Dermis microvascular lymphatic vessel endothelial cell (primary cell): ENCODE measurements at places on chromosomes 5 and 9.

DNA sequence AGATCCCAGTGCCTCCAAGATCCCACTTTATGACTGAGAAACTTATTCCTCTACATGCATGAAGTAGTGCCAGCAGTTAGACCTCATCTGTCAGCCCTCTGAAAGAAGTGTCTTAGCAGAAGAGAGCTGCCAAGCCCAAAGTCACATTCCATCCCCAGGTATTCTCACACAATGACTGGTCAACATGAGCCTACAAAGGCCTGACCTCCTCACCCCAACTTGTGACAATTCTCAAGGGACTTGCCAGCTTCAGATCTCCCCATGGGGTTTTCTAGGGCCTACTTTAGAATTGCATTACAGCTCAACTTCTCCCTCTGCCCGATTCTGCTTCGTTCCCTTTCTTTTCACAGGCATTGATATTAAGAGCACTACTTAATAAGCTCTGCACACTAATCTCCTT, 393.8 kb upstream of the SLC30A5 start:
- DNase-seq: no peak

DNA sequence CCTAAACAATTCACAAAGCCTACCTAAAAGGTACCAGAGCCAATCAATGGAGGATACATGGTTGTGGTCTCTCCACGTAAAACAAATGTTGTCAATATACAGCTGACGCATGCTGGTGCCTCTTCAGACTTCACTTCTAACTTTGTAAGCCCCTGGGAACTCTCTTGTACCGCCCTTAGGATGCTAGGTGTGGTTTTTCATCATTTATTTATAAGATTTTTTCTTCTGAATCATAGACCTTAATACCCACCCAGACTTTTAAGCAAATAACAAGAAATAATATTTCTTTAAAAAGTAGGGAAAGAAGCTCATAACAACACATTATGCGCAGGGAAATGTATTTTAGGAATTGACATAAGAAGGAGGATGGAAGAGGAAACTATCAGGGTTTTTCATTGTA, 33.0 kb downstream of the SSBP2 start:
- DNase-seq: no peak

DNA sequence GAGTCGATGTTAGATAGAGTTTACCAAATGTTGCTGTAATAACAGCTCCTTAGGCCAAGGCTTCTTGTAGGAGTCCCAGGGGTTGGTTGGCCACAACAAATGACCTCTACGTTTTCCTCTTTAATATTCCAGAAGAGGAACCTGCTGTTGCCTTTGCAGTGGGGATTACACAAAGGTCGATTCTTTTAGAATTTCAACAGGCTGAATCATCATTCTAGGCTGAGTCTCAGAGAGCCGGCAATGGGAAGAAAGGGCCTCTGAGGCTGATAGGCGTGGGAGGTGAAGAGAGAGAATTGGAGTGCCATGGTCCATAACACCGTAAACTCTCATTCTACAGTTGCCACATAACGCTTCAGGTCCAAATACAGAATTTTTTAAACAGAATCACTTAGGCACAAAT, 405.9 kb upstream of the DAP start:
- no peak for DNase-seq

GRCh38 chr9:135221951-135222631, 134.6 kb downstream of the OLFM1 start:
- DNase-seq: no peak

DNA sequence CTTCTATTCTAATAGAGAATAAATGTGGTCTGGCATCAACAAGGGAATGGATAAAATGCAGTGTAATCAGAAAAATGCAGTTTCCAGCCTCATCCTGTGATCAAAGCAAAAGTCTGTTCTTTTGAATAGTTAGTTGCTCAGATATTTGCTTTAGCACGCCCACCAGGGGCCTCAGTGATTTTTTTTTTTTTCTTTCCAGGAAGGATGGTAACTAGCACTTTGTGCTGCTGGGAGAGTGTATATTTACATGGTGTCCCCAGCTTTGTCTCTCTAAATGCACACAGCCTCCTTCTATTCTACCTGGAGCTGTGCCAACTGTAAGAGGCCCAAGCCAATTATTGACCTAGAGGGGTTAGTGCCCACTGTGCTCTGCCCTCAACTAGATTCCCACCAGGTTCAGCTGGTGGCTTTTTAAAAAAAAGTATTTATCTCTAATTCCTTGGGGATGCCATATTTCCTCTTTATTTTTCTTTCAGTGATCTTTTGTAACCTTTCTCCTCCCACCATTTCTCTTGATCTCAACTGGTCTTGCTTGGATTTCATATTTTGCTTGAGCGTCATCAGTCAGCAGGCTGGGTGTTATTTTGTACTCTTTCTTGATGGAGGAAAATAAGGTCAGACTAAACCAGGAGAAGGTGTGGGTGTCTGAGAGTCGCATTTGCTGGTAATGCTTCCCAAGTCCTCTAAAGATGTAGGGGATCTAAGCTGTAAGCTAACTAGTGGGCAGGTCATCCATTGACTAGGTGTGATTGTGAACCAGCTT, 193.0 kb upstream of the C9orf72 start:
- no peak for DNase-seq

DNA sequence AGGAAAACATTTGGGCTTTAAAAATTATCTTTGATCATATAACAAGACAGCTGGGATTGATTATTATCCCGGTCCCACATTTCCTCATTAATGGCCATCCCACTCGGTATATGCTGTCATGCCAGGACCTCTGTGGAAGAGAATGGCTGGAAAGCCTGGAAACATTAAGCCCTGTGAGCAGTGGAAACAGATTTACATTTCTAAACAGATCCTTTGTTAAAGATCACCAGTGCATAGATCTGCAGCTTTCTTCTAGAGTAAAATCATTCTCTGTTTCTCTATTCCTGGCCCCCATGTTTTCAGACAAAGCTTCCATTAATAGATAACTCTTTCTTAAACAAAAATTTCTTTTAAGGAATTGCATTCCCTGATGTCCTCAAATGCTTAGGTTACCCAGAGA, 152.2 kb downstream of the CAVIN4 start:
- DNase-seq: no peak

GRCh38 chr5:114184006-114184405, 177.9 kb upstream of the KCNN2 start:
- DNase-seq: no peak

DNA sequence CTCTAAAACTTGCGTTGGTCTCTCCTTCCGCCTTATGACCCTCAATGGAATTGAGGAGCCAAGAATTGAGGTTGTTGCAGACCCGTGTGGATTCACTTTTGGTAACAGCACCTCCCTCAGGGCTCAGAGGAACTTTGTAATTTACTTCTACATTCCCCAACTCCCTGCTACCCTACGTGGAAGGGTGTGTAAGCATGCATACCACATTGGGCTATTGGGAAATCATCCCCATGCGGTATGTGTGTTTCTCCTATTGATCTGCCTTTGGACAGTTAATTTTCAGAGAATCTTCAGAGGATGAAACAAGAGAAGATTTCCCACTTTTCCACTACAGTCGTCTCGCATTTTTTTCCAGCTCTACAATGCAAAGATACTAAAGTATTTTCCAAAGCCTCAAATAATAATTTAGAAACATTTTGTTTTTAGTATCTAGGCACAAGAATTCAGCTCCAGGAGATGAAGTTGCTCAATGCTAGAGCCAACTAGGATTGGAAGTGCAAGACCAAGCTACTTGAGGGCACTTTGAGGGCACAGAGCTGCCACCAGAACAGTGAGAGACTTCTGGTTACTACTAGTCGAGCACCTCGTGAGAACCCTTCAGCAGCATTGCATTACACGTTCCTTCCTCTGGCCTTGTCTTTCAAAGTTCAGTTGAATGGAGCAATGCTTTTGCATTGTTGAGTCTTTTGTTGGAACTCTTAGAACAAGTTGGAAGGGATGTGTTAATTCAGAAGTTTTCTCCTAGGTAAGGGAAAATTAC, 3.4 kb downstream of the C1QTNF3 start:
- no peak for DNase-seq

DNA sequence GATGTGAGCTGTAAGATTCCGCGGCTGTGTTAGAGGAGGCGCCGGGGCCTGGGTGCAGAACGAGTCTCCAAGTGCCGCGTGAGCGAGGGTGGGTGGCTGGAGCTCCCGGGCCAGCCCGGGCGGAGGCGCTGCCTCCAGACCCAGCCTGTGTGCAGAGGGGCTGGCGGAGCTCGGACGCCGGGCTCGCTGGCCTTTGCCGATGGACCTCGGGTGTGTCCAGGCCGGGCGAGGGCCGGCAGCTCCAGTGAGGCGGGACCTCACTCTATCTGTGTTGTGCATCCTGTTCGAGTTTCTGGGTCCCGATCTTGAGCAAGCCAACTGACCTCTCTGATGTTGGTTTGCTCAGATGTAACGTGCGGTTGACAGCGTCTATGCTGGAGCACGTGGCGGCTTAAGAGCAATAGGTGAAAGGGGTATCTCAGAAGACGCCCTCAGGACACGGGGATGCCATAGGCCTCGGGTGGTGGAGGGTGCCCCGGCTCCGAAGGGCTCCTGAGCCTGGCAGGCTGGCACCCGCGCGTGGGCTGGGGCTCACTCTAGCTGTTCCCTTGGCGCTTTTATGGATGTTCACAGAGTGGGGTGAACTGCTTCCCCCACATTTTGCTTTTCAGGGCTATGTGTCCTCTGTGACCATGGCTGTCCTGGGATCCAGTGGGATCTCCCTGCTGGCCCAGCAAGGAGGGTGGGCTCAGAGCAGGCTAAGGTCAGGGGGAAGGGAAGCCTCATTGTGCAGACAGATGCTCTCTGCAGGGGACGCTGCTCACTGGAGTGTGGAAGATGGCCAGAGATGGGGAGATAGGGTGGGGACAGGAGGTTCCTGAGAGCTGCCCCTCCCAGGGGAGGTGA, 69.8 kb downstream of the MRPL36 start:
- DNase-seq: no peak

- no peak for DNase-seq
Measured at GRCh38 chr5:123696921-123697341, 185.0 kb downstream of the CSNK1G3 start.

DNA sequence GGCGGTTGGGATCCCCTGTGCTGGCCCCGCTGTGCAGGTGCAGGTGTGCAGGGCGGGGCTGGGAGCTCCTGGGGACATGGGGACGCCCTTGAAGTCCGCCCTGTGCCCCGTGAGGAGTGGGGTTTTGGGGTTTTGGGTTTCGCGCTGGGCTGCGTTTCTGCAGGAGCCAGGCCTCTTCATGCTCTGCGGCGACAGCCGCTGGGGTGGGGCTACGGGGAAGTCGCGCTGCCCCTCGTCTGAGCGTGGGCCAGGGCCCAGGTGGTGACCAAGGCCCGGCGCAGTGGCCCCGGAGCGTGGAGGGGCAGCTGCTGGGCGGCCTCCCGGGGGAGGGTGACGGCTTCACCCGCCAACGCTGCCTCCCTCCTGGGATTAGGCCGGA, 47.8 kb upstream of the IRX4 start:
- no peak for DNase-seq

- peak; percentile 48 for DNase-seq
Measured at GRCh38 chr5:133287500-133287899, 235.7 kb downstream of the HSPA4 start.

GRCh38 chr5:100026606-100027005, 508.6 kb upstream of the FAM174A start:
- no peak for DNase-seq

DNA sequence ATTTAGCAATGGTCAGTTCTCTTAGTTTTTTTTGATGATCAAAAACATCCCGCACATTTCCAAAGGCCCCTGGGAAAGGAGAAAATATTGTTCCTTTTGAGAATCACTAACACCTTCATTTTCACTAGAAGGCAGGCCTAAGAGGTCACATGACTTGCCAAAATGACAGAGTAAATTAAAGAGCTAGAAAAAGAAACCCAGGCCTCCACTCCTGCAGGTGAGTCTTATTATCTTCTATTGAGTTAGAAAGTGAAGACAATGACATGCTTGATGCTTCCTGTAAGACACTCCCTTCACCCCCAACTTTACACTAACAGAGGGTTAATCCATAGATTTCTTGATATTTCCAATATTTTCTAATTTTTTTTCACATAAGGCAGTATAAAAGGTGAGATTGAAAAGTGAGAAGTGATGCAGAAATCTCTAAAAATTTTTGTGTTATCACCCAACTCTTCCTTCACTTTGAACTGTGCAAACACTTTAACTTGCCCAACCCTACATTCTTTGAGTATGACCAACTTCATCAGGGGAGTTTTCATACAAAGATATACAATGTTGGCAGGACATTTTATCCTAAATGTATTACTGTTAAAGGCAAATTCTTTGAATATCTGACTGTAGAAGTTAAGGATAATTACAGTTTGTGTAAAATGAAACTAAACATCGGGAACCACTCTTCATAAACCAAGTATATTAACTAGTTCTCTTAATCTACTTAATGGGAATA, 57.1 kb downstream of the SUB1 start:
- DNase-seq: no peak

DNA sequence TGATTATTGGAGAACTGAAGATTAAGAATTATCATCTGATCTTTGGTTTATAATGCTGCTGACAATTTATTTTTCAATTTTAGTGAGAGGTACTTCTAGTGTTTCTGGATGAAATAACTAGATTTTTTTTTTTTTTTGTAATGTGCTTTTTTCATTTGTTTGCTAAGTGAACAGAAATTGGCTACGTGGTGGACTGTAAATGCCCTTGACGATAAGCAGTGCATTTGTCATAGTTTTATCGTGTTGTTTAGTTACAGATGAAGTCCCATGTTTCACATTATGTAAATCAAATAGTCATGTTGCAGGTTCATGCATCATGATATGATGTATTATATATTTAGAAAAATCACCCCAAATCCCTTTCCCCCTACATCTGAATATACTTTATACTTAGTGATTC, 81.0 kb downstream of the ADAMTS19 start:
- DNase-seq: no peak

DNA sequence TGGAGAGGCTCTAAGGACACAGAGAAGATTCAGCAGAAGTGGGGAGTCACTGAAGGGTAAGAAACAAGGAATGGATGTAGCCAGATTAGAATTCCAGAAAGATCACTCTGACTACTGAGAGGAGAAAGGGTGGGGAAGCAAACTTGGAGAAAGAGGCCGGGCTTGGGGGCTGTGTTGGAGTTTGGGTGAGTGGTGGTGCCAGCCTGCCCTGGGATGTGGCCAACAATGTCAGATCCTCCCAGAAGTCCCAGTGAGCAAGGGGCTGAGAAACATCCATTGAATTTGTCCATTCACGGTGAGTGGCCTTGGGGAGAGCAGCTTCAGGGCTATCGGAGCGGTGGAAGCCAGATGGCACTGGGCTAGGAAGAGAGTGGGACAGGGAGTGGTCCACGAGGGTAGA, 60.4 kb downstream of the COL15A1 start:
- no peak for DNase-seq

- no peak for DNase-seq
Measured at GRCh38 chr9:86766912-86767311, 180.4 kb downstream of the GAS1 start.

GRCh38 chr9:89675058-89675742, 70.4 kb downstream of the GADD45G start:
- DNase-seq: no peak

- DNase-seq: peak; percentile 58
Measured at GRCh38 chr5:55691265-55692105, 20.6 kb downstream of the SLC38A9 start.

DNA sequence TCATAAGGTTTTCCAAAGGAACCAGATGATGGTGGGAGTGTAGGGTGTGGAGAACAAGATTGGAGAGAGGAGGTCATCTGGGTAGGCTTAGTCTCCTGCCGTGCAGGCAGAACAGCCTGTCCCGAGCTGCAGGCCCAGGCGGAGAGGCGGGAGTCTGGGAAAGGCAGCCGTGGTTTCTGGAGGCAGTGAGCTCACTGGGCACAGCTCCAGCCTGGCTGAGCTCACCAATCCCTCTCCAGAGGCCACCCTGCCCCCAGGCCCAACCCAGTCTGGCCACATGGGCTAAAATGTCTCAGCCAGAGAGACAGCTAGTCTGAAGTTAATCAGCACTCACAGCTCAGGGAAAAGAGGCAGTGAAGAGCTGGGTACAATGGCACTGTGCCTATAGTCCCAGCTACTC, 12.3 kb downstream of the P4HA2 start:
- DNase-seq: no peak

GRCh38 chr9:89789922-89790510, 185.2 kb downstream of the GADD45G start:
- DNase-seq: no peak
